ENCODE measurements at places on chromosomes 13 and 19.

DNA sequence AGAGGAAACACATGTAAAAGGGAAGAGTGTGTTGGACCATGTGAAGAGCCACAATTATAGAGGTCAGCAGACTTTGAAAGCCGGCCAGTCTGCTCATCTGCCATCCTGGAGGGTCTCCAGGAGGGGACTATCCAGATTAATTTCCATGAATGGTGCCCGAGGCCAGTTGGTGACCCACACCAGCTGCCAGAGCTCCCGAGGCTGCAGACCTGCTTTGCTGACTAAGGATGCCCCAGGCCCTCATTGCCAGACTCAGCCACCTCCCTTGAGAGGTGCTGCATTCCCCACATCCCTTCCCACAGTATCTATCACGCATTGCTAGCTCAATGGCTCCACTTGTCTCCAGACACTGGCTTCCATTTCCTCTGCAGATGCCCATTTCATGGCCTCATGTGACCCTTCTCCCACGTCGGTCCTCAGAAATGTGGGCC, 110.3 kb downstream of the NALCN start:
- no peak for DNase-seq

- no peak for DNase-seq
Measured at GRCh38 chr19:46791944-46792343, 3.5 kb upstream of the SLC1A5 start.

GRCh38 chr13:79966493-79966895, 374.4 kb downstream of the SPRY2 start:
- DNase-seq = no peak

DNA sequence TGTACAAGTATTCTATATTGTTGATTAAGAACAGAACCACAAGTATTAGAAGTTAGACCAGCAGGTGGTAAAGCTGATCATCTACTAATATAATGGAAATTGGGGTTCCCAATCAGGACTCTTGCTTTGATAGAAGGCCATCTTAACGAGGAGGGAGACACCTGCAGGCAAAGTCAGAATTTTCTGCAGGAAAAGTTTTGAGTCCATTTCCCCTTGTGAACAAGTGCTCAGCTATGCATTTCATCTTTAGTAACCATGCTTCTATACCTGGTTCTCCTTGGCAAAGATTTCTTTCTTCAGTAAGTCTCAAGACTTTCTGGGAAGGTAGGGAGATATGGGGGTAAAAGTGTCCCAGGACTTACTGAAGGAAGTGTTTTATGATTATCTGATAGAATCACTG, 36.1 kb upstream of the USPL1 start:
- no peak for DNase-seq

DNA sequence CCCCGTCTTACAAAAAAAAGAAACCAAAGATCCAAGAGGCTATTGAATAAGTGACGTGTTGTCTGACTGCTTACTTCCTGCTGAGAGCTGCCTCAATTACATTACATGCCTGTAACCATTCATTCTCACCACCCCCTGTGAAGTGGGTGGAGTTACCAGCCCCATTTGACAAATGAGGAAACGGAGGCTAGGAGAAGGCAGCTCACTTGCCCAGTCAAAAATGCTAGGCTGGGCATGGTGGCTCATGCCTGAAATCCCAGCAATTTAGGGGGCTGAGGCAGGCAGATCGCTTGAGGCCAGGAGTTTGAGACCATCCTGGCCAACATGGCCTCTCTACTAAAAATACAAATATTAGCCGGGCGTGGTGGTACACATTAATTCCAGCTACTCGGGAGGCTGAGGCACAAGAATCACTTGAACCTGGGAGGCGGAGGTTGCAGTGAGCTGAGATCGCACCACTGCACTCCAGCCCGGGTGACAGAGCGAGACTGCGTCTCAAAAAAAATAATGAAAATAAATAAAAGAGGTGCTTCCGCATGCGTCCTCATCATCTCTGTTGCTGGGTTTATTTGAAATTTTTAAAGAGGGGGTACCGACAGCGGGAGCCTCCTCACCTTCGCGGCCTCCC, 499 bp downstream of the LSM7 start:
- peak; percentile 81 for DNase-seq

GRCh38 chr19:57443121-57443696, 8.1 kb downstream of the ZNF749 start:
- no peak for DNase-seq

- no peak for DNase-seq
Measured at GRCh38 chr13:46360604-46361003, 26.4 kb downstream of the RUBCNL start.

- no peak for DNase-seq
Measured at GRCh38 chr19:30361107-30361447, 11.1 kb upstream of the ZNF536 start.

DNA sequence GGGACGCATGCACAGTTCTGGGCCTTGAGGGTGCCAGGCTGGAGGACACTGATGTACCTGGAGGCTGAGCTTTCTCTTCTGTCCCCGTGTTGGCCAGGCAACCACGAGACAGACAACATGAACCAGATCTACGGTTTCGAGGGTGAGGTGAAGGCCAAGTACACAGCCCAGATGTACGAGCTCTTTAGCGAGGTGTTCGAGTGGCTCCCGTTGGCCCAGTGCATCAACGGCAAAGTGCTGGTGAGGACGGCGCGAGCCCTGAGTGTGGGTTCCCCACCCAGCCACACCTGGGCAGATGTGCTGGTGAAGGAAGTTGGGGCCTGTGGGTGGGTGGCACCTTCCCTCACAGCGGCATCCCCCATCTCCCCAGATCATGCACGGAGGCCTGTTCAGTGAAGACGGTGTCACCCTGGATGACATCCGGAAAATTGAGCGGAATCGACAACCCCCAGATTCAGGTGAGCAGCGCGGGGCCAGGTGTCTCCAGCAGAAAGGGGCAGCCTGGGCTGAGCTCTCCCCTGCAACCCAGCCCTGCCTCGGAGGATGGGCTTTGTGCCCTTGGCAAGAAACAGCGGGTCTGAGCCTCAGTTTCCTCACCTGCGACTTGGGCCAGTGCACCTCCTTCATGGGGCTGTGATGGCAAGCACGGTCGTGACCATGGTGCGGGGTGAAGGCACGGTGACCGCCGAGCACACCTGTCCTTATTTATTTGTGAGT, 26.2 kb downstream of the CCDC8 start:
- DNase-seq = no peak

All from activated CD8-positive, alpha-beta memory T cell treated with anti-CD3 and anti-CD28 coated beads for 24 hours (primary cell).